Activated CD4-positive, alpha-beta memory T cell treated with anti-CD3 and anti-CD28 coated beads, Interleukin-2, amount 10 ng/mL, durations not matched to agents 7 days and 5 days (primary cell): ENCODE measurements at places on chromosomes 3 and 15. TPM values are rescaled to one million over a fixed set of nuclear protein-coding genes. Genes with fewer than 3 reads are reported as not detected.

The GOLGA8S gene
- total RNA-seq, result 0.38 TPM

The PRSS50 gene
- not detected for total RNA-seq

The NR1I2 gene
- 0.13 TPM for total RNA-seq

The TRIM71 gene
- total RNA-seq, result not detected

The CCR2 gene
- total RNA-seq, result 174 TPM

The DGKG gene
- total RNA-seq, result 0.13 TPM

The CAND2 gene
- not detected for total RNA-seq

The PLSCR5 gene
- total RNA-seq, result not detected

The SKOR1 gene
- 0.25 TPM for total RNA-seq

The SPSB4 gene
- not detected for total RNA-seq
